Panc1 (cell line): ENCODE measurements at places on chromosomes 5 and 9.

- no peak for DNase-seq
Observed at GRCh38 chr9:86924206-86924605, 23.1 kb downstream of the GAS1 start.

DNA sequence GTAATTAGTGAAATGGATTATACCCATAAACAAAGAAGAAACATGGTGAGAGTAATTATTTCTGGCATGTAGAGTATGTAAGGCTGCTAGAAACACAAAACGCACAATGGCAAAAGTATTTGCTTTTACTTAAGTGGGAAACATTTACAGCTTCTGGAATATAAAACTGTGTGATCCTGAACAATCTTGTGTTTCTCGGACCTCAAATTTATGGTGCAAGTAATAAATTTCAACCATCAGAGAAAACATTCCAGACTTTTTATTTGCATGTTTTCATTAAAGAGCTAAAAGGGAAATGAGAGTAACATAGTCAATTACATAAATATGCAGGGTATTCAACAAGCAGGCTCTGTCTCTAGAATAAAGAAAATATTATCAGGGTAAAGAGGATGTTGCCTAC is 17.2 kb upstream of the PRR16 start:
- no peak for DNase-seq

GRCh38 chr9:87651431-87651830 is 74.5 kb upstream of the CTSL start:
- no peak for DNase-seq

DNA sequence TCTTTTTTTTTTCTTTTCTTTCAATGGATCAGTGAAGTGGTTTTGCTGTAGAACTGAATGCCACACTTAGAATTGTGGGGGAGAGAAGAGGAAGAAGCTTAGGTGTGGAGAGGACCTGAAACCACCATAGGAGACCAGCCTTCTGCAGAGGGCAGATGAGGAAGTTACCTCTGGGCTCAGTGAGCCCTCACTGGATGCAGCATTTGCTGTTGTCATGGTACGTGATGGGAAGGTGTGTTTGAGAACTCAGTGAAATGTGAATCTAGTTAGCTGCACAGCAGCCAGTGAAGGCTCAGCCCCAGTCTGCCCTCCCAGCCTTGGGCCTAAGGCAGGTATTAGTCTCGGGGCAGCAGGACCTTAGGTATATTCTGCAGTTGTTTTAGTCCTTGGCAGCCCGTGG is 17.5 kb downstream of the CYFIP2 start:
- no peak for DNase-seq

DNA sequence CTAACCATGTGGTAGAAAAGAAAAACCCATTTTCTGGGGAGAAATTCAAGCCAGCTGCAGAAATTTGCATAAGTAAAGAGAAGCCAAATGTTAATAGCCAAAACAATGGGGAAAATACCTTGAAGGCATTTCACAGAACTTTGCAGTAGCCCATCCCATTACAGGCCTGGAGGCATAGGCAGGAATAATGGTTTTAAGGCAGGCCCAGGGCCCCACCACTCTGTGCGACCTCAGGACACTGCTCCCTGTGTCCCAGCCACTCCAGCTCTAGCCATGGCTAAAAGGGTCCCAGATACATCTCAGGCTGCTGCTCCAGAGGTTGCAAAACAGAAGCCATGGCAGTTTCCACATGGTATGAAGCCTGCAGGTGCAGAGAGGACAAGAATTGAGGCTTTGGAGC is 253.3 kb downstream of the CTNND2 start:
- DNase-seq, result no peak

DNA sequence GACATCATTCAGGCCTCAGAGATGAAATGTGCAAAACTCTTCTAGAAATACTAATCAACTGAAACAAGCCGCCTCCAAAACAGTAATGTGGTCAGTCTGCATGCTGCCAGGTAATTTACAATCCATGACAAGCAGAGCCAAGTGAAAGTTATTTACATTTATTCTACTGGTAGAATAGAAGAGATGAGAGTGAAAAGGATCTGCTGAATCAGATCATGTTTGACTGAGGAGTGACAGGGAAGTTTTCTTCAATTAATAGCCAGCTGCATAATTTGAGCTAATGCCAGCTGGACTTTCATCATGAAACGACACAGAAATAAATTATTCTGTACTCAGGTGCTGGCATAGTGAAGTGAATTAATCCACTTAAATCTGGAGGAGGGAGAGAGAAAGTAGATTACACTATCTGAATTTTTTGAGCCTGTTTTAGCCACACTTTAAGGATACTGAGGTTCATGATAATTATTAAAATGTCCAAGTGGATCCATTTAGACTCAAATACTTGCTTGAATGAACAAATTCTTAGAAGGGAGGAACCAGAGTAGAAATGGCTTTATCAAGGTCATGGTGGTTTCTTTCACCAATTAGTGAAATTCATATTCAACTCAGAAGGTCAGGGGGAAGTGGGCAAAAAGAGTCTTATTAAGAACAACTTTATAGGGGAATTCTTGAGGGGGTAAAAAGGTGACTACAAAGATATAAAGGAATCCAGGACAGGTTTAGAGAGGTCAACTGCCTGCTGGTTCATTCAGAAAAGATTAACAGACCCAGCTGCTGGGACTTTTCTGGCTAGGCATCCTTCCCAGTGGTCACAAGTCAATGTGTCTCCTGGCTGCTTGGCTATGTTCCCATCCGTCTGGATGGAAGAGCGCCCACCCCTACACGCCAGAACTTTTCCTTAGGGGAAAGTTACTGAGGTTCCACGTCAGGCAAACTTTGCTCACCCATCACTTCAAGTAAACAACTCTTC is 350.4 kb downstream of the PDE4D start:
- DNase-seq, result no peak

- DNase-seq, result no peak
Observed at GRCh38 chr5:133612249-133612860, at the start of gene FSTL4. FSTL4 (minus strand) TSS chr5:133612541.

- DNase-seq, result no peak
Observed at GRCh38 chr5:120706877-120707276, 242.8 kb downstream of the PRR16 start.

- no peak for DNase-seq
Observed at GRCh38 chr5:176466245-176466871, 18.2 kb downstream of the FAF2 start.

- no peak for DNase-seq
Observed at GRCh38 chr5:54573812-54574489, 56.4 kb downstream of the SNX18 start.

- DNase-seq, result no peak
Observed at GRCh38 chr5:160618286-160618685, 196.6 kb downstream of the PTTG1 start.

DNA sequence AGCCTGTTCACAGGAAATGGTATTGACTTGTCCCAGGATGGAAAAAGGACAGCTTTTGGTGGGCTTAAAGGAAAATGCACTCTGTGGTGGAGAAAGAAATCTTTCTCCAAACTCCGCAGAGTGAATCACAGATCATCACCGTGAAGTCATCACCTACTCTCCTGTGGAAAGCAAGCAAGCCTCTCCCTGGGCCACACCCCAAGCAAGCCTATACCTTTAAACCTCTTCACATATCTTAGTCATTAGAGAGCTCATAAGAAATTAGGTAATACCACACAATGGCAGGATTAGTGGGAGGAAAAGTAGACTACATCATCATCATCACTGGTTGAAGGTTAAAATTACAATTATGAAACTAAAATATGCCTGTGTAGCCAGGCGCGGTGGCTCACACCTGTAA is 23.2 kb downstream of the TLE1 start:
- no peak for DNase-seq

- DNase-seq, result no peak
Observed at GRCh38 chr5:150101023-150101422, 14.7 kb upstream of the CSF1R start.

- no peak for DNase-seq
Observed at GRCh38 chr5:82734347-82734746, 342.8 kb downstream of the TMEM167A start.

- DNase-seq, result no peak
Observed at GRCh38 chr5:38497946-38498345, 58.5 kb downstream of the LIFR start.

DNA sequence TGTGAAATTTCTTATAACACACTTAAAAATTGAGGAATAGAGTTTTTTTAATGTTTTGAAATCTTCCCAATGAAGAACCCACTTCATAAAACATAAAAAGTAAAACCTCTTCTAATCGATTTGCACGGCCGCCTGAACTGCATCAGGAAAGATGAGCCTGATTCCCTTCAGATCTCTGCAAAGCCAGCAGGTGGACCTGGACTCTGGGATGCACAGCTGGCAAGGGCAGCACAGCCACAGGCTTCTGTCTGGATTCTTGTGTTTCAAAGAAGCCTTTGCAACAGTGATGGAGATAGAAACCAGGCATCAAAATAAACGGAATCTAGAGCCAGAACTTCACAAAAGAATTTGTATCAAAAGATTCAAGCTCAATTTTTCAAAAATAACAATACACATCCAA is 36.0 kb upstream of the SPATA31C2 start:
- DNase-seq, result no peak

- peak; percentile 17 for DNase-seq
Observed at GRCh38 chr5:82635561-82636288, 357.6 kb upstream of the RPS23 start.

DNA sequence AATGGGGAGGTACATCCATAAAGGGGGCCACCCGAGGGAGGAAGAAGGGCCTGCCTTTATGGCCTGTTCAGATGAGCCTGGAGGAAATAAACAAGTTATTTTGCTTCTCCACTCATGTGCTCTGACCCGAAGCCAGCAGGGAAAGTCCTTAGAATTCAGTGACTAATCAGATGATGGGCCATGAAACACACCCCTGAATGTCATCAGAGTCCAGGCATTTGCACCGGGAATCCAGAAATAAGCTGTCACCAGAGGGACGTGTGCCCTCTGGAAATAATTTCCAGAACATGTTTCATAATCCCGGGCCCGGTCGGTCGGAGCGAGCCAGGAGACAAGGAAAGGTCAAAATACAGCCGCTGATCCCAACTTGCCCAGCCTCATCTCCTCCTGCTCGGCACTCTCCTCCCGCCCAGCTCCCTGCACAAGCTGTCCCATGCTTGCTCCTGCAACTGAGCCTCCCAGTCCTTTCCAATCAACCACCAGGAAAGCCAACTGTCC is 73.6 kb upstream of the ZNF622 start:
- DNase-seq, result no peak

- DNase-seq, result no peak
Observed at GRCh38 chr5:145473042-145473642, 362.0 kb downstream of the PRELID2 start.

GRCh38 chr5:45440466-45440865 is 255.7 kb downstream of the HCN1 start:
- no peak for DNase-seq

DNA sequence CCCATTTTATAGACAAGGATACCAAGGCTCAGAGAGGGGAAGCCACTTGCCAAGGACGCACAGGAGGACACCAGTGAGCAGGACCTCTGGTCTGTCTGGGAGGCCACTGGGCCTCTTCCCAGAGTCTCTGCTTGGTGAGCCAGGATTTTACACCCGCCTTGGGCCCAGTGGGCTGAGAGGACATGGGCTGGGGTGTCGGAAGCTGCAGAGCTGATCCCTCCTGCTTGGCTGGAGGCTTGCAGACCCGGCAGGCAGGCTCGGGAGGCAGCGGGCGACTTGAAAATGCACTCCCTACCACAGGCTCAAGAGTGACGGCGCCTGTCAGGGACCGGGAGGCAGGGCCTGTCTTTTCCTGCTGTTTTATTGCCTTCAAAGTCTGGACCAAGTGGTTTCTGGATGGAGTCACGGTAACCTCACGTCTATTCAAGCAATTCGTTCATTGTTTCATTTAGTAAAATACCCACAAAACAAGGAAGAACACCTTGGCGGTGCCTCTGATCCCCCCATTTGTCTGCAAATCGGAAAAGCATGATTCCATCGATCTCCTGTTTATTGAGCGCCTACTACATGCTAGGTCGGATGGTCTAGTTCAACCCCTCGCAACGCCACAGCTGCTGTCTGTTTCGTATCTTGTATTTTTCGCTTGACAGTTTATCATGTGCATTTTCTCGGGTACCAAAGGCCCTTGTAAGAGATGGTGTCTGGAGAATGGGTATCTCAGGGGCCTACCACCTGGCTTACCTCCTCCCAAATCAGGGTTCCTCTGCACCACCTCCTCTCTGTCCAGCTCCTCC is 108.1 kb upstream of the IER5L start:
- no peak for DNase-seq

DNA sequence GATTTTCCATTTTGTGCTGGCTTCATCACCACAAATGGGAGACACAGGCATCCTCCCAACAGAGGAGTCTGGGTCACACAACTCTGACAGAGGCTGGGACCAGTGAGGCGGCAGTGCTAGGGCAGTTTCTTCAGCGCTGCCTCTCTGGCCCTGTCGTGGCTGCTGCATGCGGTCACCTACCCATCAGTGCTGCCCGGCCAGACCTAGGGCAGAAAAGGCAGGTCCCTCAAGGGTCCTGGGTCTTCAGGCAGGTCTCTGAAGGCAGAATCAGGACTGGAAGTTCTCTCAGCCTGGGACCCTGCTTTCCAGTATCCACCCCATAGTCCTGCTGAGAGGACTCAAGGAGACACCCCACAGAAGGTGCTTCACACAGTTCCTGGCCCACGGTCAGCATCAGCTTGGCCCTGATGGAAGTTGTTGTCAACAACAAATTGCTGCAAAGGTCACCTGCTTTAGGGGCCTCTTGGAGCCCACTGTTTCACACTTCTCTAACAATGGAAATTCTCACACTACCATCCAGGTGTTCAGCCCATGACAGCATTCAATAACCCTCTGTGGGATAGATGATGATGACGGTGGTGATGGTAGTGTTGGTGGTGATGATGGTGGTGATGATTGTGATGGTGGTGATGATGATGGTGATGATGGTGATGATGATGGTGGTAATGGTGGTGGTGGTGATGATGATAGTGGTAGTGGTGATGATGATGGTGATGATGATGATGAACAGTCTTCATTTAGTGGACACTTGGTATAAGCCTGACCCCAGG is 146.4 kb upstream of the PPP1R26 start:
- DNase-seq, result no peak

DNA sequence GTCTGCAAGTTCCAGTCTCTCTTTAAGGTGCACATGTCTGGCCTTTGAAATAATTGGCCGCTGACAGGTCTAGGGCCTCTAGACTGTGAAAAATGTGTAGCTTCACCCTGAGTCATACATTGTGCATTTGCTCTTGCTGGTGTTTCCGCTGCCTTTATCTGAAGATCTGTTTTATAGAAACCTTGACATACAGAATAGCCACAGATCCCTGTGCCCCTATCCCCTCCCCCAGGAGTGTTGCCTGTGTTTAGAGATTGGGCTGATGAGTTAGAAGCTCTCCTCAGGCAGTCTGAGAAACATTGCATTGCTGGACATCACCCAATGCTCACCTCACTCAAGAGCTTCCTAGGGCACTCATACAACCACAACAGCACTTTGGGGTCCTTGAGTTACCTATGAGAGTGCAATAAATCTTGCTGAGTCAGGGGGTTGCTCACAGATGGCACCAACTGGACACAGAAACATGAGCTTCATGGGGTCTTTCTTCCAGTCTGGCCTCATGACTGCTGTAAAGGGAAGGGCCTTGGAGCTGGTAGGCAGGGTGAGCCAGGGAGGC is 3.8 kb upstream of the ZNF782 start:
- no peak for DNase-seq

- DNase-seq, result peak; percentile 74
Observed at GRCh38 chr5:103258368-103258956, at the start of gene MACIR. MACIR (plus strand) TSS chr5:103258763; CDS start chr5:103275920, 17,157 bp downstream.

GRCh38 chr5:168683247-168683926 is 104.2 kb upstream of the PANK3 start:
- DNase-seq, result no peak

GRCh38 chr5:98205691-98206461 is 567.6 kb upstream of the RGMB start:
- no peak for DNase-seq

GRCh38 chr5:1219768-1220100 is 5.4 kb upstream of the SLC6A18 start:
- DNase-seq, result no peak
